ENCODE measurements at places on chromosomes 1 and 21.

DNA sequence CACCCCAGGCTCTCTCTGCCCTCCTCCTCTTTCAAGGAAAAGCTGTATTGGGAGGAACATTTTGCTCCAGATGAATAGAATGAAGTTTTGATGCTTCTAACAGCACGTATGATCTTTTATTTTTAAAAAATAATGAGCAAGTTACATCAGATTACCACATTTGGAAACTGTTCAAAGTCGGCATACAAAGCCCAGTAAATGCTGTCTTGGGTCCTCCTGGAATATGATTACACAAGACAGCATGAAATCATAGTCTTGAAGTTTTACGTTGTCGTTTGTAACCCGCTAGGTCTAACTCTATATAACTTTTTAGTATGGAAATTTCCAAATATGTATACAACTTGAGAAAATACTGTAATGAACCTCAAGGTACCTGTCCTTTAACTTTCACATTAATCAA is 385.6 kb downstream of the HLX start:
- no peak for DNase-seq

GRCh38 chr1:36834586-36834985 is 199.7 kb downstream of the GRIK3 start:
- DNase-seq, result no peak

GRCh38 chr1:64653466-64653865 is 91.4 kb upstream of the RAVER2 start:
- DNase-seq, result no peak

GRCh38 chr21:25507522-25507921 is 99.8 kb downstream of the MRPL39 start:
- no peak for DNase-seq

DNA sequence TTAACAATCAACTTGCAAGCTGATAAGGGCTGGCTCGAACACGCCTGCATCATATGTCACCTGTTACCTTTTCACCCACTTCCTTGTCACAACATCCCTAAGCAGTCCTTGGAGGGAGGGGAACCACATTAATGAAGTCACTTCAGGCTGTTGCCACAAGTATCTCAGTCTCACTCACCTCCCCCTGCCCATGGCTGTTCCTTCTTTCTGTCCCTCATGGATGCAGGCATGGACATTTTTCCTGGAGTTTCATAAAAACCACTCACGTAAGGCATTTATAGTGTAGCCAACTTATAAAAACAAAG is 76.8 kb upstream of the ANGPTL1 start:
- no peak for DNase-seq

- DNase-seq, result no peak
Measured at GRCh38 chr21:28719723-28720122, 273.0 kb downstream of the LTN1 start.
